ENCODE measurements at places on chromosomes 1 and 21.

- DNase-seq, result no peak
These were observed 35.1 kb upstream of the GUCA2B start for GRCh38 chr1:42118125-42118524.

DNA sequence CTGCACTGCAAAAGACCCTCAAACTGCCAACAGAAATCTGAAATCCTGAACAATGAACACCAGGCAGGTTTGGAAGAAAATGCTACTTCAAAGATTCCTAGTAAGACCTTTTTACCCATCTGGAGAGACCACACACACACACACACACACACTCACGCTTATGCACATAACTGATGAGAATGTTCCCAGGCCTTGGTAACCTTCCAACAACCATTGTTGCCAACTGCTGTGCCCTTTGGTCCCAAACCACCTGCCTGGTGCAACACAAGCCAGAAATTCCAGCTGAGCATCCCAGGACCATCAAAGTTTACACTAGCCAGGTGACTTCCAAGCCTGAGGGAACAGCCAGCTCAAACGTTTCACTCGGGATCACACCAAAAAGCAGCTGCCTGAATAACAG lies 56.9 kb downstream of the SEC16B start:
- DNase-seq, result no peak

- no peak for DNase-seq
These were observed 77.5 kb downstream of the LHX8 start for GRCh38 chr1:75211648-75212047.

- no peak for DNase-seq
These were observed 41.3 kb downstream of the AKNAD1 start for GRCh38 chr1:108815566-108815965.

DNA sequence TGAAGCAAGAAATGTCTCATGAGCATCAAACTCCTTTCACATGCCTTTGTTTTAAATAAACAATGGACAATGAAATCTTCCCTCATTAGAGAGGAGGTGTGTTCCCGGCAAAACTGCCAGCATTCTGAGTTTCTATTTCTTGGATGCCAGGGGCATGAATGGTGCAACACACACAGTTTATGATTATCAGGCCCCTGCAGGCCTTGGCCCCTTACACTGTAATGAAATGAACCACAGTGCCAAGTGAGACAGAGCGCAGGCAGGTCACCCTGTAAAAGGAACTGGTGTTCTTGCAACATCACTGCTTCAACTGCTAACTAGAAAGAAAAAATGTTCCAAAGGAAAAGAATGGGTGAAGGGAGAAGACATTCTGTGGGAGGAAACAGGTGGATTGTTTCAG lies 3.8 kb upstream of the PIGC start:
- DNase-seq, result no peak

DNA sequence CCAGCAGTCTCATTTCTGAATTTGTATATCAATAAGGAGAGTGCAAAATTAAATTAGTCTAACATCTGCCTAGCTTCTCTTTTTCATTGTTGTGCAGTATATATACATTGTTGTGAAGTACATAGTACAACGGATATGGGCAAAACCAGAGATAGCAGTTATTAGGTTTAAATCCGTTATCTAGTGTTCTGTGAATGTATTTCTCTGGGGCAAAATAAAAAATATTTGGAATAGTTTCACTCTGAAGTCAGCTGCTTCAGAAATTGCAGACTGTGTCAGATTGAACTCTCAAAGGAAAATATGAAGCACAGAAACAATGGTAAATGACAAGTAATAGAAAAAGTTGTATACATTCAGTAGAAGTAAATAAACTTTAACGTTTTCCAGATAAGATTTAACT lies 836.5 kb upstream of the CXADR start:
- DNase-seq, result no peak

GRCh38 chr1:28437264-28437923 lies 67.9 kb downstream of the PHACTR4 start:
- no peak for DNase-seq

DNA sequence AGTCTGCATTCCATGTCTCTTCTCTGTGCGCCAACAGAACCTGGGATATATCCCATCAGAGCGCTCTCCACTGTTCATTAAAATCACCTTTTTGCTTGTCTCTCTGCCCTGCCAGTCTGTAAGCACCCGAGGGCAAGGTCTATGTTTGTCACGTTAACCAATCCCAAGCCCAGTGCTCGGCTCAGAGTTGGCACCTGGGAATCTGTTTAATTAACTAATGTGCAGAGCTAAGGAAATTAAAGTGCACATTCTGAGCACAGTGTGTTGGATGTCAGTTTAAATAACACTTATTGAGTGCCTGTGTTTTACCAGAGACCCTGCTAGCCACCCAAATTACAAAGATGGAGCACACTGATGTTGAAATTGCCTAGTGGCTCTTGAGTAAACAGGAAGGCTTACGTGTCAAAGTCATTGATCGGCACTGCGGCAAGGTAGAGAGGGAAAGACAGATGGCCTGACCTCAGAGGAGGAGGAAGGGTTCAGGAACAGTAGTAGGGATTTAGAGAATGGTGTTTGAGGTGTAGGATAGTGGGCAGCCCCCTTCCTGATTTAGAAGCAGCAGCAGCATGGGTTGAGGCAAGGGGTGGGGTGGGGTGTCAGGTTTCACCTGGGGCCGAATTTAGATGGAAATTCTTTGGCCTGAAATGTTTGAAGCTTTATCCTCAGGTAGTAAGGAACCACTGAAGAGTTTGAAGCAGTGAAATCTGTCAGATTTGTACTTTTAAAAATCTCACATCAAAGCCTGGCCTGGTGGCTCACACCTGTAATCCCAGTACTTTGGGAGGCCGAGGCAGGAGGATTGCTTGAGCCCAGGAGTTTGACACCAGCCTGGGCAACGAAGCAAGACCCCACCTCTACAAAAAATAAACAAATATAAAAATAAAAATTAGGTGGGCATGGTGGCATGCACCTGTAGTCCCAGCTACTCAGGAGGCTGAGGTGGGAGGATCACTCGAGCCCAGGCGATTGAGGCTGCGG lies 7.7 kb downstream of the ARMH1 start:
- peak; percentile 58 for DNase-seq

DNA sequence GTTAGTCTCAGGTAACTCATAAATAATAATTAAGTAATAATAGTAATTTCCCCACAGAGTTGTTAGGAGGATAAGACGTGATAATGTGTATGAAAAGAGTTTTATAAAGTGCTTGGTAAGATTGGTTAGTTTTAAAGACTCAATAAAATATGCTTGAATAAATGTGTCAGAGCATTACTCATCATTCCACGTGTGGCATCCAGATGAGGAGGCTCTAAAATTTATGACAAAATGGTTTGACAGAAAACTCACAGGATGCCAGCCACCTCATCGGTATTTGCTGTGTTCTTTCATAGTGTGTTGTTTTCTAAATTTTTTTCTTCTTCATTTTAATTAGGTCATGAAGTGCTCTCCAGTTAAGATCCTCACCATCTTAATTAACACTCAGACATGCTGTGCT lies 19.1 kb upstream of the SPAG17 start:
- DNase-seq, result no peak

DNA sequence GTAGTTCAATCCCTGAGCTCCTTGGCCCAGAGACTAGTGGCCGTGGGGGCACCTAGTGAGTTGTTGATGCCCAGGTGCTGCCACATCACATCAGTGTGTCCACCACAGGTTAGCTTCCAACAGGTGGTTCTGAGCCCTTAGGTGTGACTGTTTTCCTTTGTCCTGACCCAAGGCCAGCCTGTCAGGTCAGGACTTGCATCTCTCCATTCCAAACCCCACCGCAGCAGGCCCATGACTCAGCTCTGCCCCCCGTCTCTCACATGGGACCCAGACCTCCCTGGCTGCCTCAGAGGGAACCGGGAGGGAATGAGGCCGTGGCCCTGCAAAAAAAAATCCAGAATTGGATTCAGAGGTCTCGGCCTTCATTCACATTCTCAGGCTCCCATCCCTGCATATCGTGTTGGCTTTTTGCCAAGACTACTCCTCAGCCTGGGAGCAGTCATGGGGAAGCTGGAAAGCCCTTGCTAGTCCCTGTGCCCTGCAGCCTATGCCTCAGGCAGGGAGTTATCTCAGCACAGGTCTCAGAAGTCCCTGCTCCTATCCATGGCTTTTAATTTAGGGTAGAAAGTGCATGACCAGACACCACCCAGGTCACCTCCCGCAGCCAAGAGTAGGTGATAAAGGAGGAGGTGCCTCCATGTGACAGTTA lies 7.2 kb downstream of the INAVA start:
- DNase-seq, result no peak

- peak; percentile 55 for DNase-seq
These were observed 106.4 kb downstream of the HMGB4 start for GRCh38 chr1:33970148-33970825.

GRCh38 chr21:43370091-43370658 lies 56.8 kb downstream of the SIK1 start:
- no peak for DNase-seq

DNA sequence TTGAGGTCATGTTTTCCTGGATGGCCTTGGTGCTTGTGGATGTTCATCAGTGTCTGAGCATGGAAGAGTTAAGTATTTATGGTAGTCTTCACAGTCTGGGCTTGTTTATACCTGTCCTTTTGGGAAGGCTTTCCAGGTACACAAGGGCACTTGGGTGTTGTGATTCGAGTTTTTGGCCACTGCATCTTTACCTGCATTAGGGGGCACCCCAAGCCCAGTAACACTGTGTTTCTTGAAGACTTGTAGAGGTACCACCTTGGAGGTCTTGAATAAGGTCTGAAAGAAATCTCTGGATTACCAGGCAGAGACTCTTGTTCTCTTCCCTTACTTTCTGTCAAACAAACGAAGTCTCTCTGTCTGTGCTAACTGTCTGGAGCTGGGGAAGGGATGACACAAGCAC lies 34.4 kb upstream of the ROR1 start:
- DNase-seq, result peak; percentile 56

- DNase-seq, result no peak
These were observed 60.6 kb downstream of the PCNT start for GRCh38 chr21:46384556-46384955.

DNA sequence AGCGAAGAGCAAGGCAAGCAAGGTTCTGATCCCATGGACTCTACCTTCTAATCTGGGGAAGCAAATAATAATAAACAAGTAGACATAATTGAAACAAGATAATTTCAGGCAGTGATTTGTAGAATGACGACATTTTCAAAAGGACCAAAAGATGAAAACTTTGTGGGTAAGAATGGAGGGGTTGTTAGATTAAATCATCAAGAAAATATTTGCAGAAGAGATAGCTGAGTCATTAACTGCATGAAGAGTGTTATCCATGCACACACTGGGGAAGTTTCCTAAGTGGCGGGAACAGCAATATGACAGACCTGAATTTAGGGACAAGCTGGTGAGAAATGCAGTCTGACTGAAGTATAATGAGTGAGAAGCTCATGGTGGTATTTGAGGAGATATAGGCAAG lies 583.1 kb upstream of the RGS18 start:
- no peak for DNase-seq

DNA sequence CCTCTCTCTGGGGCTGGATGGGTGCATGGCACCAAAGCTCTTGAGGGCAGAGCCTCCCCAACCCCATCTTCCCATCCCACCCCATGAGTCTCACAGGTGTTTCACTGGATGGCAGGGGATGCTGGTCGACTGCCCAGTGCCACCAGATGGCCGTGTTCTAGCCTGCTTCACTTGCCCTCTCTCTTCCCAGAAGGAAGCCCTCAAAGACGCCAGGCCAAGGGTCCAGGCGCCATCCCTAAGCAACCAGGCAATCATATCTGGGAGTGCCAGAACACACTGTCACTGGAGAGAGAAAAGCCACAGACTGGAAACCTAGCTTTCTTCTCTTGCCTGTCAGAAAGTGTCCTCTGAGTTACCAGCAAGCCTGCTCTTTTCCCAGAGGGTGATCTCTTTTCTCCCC lies 26.7 kb downstream of the PIGM start:
- no peak for DNase-seq

GRCh38 chr1:30047576-30047975 lies 675.8 kb downstream of the MATN1 start:
- DNase-seq, result peak; percentile 17

DNA sequence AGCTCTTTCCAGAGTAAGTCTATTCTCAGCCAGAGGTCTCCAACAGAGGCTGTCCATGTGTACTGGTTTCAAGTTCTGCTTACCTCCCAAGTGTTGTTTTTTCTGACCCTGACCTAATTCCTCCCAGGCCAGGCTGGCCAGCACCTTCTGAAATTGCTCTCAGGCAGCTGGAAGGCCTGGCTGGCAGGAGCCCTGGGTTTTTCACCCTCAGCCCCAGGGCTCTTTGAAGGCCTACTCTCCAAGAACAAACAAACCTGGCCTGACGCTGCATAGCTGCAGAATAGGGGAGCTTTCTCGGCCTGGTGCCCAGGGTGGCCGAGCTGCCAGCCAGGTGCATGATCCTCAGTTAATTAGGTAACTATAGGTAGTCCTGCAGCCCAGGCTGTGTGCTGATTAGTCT lies 147.5 kb downstream of the CACNA1E start:
- no peak for DNase-seq

DNA sequence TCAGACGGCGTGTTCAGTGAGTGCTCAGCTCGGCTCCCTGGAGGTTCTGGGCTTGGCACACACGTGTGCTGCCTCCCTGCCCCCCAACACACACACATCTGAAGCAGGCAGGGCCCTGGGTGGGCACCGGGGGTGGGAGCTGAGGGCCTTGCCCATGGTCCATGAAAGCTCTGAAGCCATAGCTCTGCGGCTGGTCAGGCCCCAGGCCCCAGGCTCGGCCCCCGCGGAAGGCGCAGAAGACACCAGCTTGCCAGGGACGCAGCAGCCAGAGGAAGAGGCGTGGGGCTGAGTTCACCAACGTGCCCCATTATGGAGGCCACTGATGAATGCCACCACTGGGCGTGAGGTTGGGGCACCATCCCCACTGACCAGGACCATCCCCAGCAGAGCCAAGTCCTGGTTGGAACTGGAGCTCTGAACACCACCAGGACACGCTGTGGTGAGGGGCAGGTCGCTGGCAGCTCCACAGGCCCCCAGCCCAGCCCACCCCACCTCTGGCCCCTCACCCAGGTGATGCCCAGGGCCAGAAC lies 4.2 kb downstream of the AURKAIP1 start:
- DNase-seq, result no peak

GRCh38 chr1:41658431-41659158 lies 174.1 kb upstream of the EDN2 start:
- no peak for DNase-seq

- peak; percentile 79 for DNase-seq
These were observed 116.7 kb downstream of the CDC7 start for GRCh38 chr1:91617285-91617765.

- DNase-seq, result peak; percentile 89
These were observed 25.3 kb downstream of the ADAM30 start for GRCh38 chr1:119870917-119871596.

- DNase-seq, result peak; percentile 64
These were observed 14.7 kb upstream of the KCNE1 start for GRCh38 chr21:34526618-34527290.

DNA sequence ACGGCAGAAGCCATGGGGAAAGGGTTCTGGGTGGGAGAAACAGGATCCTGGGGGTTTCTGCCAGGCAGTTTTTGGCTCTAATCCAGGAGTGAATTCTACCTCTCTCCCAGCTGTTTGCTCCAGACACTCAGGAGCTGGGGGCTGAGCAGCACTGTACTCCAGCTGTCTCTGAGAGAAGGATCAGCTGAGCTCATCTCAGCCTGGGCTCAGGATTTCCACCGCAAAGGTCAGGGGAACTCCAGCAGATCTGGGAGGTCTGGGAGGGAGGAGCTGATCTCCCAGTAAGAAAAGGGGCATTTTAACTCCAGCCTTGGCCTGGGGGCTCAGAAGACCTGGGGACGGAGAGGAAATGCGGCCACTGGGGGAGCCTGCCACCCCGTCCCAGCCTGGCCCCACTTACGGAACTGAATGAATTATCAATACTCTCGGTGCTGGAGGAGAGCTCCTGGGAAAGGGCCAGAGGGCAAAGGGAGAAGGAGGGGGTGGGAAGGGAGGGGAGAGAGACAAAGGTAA lies 17.3 kb downstream of the PI4KB start:
- DNase-seq, result peak; percentile 53
